Fibroblast of skin of scalp (primary cell): ENCODE measurements at places on chromosomes 11 and 22.

DNA sequence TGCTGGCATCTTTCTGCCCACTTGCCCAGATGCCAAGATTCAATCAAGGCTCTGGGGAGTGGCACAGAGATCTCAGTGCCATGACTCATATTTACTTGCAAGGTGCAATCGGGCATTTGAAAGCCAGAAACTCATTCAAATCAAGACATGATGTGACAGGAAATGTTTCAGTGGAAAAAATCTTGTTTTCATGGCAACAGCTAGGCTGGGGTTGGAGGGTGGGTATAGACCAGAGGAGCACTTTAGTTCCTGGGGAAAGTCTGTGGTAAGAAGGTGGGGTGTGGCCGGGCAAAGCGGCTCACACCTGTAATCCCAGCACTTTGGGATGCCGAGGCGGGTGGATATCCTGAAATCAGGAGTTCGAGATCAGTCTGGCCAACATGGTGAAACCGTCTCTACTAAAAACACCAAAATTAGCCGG lies 1.2 kb downstream of the MAJIN start:
- no peak for DNase-seq

- no peak for DNase-seq
Measured at GRCh38 chr11:112478806-112479205, 218.1 kb upstream of the PLET1 start.

DNA sequence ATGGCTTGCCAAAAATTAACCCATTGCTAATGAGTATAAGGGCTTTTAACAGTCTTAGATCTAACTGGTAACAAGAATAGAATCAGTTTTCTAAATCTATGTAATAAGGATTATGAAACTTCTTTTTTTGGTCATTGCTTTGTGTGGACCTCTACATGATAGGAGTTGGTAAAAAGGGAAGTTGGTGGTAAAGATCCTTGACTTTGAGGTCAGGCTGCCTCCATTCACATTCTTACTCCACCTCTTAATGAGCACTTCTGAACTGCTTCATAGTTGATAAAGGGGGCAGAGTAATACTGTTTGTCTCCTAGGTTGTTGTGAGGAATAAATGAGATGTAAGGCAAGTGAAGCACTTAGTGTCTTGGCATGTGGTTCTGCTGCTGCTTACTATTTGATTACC lies 10.6 kb downstream of the EIF3M start:
- no peak for DNase-seq

- no peak for DNase-seq
Measured at GRCh38 chr11:102632026-102632425, 6.9 kb upstream of the MMP20 start.

DNA sequence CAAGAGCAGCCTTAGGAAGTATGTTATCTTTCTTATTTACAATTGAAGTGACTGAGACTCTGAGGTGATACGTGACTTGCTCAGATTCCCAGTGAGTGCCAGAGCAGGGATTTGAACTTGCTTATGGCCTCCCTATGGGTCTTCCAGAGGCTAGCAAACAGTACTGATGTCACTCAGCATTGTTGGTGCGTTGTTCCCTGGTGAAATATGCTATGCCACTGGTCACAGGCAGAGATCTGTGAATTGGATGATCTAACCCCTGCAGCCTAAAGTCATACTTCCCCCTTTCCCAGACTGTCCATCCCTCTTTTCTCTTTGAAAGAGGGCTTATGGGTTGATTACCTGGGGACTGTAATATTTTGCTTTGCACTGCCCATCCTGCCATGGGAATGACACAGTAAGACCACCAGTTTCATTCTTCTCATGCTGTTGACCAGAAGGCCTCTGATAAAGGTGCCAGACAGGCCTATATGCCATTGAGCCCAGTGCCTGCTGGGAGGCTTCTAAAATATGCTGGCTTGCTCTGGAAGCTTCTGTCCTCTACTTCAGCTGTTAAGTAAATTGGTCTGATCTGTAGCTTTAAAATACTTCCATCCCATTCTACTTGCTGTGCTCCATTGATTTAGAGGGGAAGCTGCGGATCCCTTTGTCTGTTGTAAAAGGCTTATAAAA lies 152.2 kb upstream of the E2F8 start:
- DNase-seq, result no peak

DNA sequence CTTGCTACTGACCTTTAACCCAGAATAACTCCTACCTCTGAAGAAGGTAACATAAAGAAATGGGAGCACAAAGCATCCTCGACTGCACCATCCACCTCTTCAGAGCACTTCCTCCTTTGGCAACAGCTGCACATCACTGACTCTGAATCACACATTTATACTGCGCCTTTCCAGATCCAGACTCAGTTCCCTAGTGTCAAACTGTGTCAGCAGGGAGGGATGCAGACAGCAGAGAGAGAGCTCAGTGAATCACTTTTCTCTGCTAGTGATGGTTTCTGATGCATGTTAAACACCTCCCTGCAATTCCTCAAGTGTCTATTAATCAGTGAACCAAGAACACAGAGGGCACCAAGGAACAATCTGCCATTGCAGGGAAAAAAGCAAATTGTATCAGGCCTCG lies 118.9 kb downstream of the PLEKHA7 start:
- peak; percentile 9 for DNase-seq

- no peak for DNase-seq
Measured at GRCh38 chr22:22912988-22913253, 25.3 kb downstream of the IGLL5 start.

DNA sequence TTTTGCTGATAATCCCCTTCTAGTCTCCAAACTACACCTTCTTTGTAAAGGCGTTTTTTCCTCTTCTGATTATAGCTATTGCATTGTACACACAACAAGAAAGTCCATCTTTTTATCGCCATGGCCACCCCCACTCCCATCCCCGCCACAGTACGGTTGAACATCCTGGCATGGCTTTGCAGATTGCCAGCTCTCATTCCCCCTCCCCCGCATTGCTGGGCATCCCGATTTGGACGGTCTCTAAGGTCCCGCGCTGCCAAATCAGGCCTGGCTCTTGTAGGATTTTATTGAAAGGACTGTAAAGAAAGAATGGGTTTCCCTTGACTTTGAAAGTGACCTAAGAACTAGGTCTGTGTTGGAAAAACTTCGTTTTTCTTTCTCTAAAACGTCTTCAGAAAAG lies 916 bp upstream of the SLC6A5 start:
- no peak for DNase-seq

- DNase-seq, result no peak
Measured at GRCh38 chr11:45440111-45440510, 154.0 kb upstream of the SYT13 start.

DNA sequence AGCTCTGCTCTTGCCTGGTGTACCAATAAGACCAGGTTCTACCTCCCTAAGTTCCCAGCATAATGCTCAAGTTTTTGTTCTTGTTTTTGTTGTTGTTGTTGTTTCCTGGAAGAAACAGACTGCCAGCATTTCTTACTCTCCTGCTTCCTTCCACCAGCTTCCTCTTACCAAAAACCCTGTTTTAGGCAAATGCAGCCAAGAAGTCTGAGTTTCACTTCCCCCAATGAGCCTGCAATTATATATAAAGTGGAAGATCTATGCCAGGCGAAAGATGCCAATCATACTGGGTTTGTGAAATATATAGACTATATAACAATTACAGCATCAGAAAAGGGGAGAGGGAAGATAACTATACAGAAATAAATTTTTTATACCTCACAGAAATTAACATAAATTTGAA lies 931.5 kb upstream of the FAT3 start:
- no peak for DNase-seq
